ENCODE measurements at places on chromosomes 16 and 17.

- peak; percentile 85 for DNase-seq
Observed at GRCh38 chr17:7479213-7480088, at the start of gene ZBTB4. ZBTB4 (minus strand) TSS chr17:7479631; CDS start chr17:7466801, 12,830 bp downstream.

- peak; percentile 93 for DNase-seq
Observed at GRCh38 chr17:56699186-56699894, 105.8 kb downstream of the NOG start.

GRCh38 chr16:28292731-28293600, 641 bp downstream of the SBK1 start:
- peak; percentile 73 for DNase-seq

DNA sequence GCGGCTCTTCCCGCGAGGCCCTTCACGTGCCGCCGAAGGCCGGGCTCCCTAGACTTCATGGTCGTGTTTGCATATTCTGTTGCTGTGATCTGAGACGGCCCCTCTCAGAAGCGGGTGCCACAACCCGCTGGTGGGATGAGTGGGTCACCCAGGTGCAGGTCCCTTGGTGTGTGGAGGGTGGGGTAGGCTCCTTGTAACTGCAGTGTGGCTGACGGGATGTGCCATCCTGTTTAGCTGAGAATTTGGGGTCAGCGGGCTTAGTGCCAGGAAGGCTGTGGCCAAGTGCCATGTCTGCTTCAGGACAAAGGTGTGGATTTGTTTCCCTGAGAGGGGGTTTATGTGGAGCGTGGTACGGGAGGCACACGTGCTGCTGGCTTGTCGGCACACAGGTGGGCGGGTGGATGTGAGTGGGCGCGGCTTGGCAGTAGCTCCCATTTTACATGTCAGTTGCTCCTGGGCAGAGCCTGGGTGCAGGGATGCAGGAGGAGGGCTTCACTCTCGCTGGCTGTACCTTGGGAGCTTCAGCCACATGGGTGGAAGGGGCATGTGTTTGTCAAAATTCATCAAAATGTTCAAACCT, 9.2 kb upstream of the WFIKKN1 start:
- DNase-seq = peak; percentile 5

DNA sequence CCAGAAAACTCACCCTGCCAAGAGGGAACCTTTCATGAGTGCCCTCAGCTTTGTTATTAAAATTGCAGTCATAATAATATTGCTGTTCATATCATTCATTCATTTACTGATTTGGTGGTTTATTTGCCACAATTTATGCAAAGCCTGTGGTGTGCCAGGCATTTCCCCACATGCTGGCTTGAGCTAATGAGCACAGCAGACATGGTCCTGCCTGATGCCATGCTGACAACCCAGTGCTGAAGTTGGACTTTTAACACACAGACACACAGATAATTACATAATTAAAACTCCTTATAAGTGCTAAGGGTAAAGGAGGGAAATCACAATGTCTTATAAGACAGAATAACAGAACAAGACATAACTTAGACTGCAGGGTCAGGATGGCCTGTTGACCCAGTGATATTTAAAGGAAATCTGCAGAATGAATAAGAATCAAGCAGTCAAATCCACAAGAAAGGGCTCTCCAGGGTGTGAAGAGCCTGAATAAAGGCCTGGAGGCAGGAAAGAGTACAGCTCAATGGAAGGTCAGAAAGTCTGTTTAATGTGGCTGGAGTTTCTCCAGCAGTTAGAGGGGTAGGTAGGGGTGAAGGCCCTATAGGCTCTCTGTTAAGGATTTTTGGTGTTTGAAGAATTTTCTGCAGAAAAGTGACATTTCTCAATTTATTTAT, 196.9 kb upstream of the CDH11 start:
- no peak for DNase-seq

- DNase-seq = no peak
Observed at GRCh38 chr16:73337373-73338296, 289.7 kb upstream of the ZFHX3 start.

DNA sequence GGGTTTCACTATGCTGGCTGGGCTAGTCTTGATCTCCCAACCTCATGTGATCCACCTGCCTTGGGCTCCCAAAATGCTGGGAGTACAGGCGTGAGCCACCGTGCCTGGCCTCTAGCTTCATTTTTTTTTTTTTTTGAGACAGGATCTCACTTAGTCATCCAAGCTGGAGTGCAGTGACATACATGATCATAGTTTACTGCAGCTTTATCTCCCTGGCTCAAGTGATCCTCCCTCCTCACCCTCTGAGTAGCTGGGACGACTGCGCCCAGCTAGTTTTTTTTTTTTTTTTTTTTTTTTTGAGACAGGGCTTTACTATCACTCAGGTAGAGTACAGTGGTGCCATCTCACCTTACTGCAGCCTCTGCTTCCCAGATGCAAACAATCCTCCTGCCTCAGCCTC, 9.7 kb downstream of the RPA1 start:
- DNase-seq = no peak

DNA sequence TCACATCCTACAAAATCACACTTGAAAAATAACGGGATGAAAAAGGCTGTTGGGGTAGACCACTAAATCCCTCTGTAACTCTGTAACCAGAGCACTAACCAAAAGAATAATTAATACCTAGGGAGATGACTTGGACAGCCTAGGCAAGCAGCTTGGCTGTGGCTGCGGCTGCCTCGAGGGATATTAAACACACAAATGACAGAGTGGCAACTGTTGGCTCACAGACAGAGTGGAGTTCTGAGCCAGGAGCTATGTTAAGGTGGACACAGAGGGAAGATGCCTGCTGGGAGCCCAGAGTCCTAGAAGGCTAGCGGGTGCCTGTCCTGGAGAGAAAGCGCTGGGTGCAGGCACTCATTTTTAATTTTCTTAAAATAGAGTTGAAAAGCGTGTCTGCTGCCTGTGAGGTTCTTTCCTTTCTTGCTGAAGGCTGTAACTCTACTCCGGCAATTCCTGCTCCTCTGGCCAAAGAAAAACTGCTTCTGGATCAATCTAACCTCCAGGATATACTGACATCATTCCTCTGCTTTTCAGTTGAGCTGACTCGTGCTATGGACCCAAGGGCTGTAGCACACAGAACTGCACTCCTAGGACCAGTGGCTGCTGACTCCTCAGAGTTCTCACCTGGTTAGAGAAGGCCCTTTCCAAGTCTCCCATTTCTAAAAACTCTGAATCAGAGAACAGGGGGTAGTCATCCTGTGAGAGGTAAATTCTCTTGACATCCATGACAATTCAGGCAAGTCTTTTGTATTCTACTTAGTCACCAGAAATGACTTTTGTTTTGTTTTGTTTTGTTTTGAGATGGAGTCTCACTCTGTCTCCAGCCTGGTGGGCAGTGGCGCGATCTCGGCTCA, 147.9 kb downstream of the STX8 start:
- no peak for DNase-seq

DNA sequence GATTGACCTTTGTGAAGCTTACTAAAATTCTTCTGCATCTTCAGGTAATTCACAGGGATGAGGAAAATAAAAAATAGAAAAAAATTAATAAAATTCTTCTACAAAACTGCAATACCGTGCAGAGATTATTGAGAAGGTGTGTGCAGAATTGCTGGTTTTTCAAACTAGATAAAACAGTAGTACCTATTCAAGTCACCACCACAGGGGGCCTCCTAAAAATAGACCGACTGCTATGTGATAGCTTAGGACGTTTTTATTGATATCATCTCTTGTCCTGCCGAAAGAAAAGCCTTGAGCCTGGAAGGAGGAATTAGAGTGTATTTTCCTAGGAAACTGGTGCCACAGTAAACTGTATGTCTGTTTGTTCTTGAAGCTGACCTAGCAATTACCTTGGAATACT, 325.9 kb downstream of the ZFHX3 start:
- DNase-seq = no peak

- DNase-seq = no peak
Observed at GRCh38 chr17:82929676-82930042, 89.8 kb upstream of the ZNF750 start.

- no peak for DNase-seq
Observed at GRCh38 chr16:71673582-71673973, 47.6 kb downstream of the MARVELD3 start.

DNA sequence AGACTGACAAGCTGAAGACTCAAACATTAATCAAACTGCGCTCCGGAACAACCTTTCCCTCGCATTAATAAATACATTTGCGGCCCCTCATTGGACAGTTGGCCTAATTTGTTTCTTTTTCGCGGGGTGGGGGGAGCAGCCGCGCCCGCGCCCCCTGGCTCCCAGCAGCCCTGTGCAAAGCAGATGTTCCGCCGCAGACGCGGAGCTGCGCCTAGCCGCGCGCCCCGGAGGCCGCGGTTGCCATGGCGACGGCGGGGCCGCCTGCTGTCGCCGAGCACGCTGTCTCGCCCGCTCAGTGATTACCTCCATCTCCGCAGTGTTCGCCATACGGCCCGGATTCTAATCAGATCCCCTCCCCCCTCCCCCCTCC, 25.5 kb downstream of the COPZ2 start:
- DNase-seq = peak; percentile 72

- DNase-seq = no peak
Observed at GRCh38 chr16:54506214-54506580, 219.6 kb upstream of the IRX3 start.

DNA sequence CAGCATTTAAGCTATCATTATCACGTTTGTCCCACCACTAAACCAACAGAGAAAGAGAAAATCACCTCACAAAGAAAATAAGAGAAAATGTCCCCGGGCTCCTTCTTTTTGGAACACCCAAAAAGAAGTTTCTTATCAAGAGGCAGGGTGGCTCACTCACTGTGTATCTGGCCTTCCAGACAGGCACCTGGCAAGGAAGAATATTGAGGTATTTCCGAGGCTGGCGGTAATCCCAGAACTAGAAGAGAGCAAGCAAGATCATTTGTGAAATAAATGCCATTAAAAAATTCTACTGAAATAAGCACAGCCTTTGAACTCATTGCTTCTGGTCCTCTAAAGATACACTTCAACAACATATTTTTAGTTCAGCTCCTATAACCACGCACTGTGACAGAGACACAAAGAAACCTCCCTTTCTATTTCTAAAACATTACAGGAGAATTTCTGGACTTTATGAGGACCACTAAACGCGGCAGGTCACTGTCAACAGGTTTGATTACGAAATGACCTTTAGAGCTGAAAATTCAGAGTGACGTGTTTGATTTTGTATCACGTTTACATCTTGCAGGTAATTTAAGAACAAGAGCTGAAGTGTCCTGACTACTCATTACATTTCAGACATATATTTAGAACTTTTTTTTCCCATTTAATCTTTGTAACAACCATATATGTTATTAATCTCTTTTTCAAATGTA, 61.0 kb downstream of the WDR59 start:
- no peak for DNase-seq

DNA sequence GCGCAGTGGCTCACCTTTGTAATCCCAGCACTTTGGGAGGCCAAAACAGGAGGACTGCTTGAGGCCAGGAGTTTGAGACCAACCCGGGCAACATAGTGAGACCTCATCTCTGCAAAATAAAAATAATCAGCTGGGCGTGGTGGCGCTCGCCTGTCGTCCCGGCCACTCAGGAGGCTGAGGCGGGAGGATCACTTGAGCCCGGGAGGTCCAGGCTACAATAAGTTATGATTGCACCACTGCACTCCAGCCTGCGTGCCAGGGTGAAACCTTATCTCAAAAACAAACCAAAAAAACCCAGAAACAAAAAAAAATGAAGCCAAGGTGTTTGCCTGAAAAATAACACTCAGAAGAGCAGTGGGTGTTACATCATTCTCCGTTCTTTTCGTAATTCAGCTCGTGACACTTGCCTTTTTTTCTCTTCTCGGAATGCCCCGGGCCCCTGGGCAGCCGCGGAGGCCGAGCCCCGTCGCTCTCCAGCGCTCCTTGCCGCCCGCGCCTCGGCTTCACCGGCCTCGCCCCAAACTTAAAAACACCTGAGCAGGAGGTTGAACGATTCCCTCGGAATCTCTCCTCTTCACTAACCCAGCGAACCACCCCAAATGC, 17.0 kb downstream of the PRCD start:
- DNase-seq = peak; percentile 70

All from hepatocyte (in vitro differentiated cells).